ENCODE measurements at places on chromosomes 3 and 15.

DNA sequence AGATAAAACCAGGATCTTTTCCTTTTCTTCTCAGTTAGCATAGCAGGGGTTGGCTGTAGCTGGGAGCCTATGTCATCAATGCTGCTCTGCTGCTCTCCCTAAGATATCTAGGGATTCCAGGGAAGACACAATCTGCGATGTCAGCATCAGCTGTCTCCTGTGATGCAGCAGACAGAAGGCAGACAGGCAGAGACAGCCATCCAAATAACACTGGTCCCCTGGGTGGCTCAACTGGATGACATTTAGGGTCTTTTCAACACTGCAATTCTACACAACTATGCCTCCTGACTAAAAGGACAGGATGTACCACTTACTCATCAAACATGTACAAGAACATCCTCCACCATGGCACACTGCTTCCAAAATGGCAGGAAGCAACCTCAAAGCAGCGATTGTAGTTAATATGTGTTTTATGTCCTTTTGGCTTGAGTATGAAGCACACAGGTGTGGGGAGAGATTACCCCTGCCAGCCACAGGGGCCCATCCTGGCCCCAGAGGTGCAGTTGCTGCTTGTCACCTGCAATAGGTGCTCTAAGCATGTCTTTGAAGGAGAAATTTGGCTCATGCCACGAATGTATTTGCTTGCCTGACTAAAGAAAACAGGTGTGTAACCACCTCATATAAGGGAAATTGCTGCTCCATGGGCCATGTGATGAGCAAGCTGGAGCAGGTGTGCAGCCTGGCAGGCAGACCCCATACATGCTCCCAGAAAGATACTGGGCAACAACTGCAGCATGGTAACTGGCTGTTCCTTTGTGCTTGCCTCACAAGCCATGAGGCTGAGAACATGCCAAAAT lies 357.8 kb downstream of the VPS13C start:
- DNase-seq: no peak

- DNase-seq: peak; percentile 1
Observed at GRCh38 chr3:132726341-132726823, 4.2 kb upstream of the NPHP3 start.

DNA sequence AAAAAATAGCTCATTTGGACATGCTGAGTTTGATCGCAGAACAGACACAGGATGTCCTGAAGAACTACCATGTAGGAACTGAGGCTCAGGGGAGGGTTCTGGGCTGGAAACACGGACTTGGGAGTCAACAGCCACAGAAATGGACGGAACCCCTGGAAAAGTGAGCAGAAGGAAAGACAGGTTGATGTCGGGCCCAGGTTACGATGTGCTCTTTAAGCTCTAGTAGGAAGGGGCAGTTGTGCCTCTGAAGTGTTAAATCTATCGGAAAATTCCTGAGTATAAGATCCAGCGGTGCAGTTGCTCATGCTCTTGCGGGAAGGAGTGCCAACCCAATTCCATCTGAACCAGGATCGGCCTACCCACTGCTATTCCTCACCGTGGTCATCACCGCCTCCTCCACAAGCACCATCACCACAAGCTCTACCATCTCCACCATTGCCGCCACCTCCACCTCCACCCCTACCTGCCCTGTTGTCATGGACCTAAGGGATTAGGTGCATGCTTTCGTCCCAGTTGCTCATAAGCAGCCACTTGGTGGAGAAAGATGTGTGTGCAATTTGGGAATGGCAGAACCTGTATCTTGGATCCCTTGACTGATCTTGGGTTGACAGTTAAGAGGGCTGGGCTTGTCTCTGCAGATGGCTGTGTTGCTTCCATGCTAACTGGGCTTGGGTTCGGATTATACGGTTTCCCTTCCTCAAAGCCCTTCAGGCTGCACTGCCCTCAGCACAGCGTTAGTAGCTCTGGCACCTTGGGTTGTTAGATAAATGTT lies 108.5 kb downstream of the ASB7 start:
- no peak for DNase-seq

- DNase-seq: no peak
Observed at GRCh38 chr3:15041950-15042349, 23.2 kb downstream of the MRPS25 start.

- DNase-seq: no peak
Observed at GRCh38 chr3:24299246-24299805, 195.3 kb downstream of the THRB start.

GRCh38 chr15:89186803-89187202 lies 34.6 kb downstream of the RLBP1 start:
- DNase-seq: no peak

DNA sequence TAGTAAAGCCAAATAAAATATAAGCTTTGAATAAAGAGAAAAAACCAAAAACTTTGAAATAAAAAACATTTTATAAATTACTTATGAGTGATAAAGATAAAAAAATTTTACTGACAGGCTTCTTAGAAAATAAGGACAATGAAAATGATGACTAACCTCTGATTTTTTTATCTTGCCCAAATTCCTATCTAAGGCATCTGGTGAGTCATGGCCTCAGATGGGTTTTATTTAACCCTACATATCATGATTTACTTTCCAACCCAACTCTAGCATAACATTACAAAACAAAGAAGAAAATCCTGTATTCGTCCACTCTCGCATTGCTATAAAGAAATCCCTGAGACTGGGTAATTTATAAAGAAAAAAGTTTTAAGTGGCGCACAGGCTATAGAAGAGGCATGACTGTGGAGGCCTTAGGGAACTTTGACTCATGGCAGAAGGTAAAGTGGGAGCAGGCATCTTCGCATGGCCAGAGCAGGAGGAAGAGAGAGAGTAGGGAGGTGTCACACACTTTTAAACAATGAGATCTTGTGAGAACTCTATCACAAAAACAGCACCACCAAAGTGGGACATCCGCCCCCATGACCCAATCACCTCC lies 152.1 kb downstream of the NEK10 start:
- no peak for DNase-seq

DNA sequence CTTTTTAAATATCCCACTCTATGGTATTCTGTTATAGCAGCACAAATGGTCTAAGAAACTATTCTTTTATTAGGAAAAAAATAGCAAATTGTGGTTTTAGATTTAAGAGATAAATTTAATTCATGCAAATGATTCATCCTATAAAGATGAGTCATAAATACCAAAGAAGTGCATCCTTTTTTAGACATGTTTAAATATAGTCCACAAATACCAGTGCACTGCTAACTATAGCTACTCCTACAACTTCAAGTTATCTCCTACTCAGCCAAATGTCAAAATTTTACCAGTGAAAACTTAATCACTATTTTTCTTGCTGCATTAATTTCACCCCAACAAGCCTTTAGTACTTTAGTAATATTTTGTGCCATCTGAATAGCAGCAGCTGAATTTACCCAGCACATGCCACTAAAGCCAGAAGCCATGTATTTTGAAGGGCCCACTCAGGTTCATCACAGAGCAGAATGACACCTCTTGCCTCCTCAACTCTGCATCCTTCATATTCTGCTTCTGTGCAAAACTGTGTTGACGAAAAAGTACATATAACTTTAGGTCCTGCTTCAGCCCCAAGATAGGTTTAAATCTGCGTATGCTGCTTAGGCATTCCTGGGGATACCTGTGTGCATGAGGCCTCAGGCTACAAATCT lies 24.9 kb downstream of the CX3CR1 start:
- no peak for DNase-seq

DNA sequence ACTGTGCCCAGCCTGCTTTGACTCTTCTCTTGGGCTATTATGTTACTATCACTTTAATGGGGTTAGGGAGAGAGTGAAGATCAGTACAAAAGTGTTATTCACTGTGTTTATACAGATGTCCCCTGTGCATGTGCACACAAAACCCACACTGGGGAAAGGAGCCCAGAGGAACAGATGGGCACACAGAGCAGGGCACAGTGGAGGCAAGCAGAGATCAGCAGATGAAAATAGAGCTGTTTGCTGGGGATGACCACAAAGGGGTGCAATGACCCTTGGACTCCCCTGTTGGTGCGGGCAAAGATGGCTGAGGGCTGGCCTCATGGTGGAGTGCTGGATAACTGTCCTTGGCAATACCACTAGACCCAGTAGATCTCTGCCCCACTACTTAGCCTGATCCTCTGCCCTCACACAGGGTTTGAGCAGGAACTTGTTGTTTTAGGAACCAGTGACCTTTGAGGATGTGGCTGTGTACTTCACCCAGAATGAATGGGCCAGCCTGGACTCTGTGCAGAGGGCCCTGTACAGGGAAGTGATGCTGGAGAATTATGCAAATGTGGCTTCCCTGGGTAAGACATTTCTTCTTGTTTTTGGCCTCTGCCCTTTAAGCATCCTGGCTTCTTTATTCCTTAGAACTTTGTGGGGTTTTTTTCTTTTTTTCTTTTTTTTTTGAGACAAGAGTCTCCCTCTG lies 5.3 kb downstream of the ZNF620 start:
- no peak for DNase-seq

- no peak for DNase-seq
Observed at GRCh38 chr3:165196577-165197480, 645 bp upstream of the SLITRK3 start.

DNA sequence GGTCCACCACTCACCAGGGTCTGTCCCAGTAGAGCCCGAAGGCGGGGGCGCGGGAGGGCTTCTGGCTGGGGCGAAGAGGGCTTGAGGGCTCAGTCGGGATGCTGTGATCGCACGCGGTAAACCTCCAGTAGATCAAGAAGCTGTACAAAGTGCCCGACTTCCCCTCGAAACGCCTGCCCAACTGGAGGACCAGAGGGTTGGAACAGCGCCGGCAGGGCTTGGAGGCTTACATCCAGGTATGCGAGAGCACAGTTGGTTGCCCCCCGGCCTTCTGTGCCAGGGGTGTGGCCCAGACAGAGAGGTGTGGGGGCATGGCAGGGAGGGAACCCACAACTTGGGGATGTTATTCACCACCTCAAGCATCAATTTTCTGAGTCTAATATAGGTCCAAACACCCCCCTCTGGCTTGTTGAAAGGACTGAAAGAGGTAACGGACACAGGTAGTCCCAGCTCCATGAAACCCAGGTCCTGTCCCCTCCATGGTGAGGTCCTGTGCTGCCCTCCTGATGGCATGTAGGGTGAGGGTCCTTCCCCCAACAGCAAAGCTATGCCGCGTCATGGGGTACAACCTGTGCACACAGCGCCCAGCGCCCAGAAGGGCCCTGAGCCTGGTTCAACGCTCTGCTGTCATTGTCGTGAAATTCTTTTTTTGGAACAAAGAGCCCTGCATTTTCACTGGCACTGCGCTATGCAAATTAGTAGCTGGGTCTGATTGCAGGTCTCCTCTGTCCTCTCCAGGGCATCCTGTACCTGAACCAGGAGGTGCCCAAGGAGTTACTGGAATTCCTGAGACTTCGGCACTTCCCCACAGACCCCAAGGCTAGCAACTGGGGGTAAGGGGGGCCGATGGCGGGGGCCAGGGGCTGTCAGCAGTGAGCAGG lies 1.2 kb downstream of the SNX22 start:
- no peak for DNase-seq

DNA sequence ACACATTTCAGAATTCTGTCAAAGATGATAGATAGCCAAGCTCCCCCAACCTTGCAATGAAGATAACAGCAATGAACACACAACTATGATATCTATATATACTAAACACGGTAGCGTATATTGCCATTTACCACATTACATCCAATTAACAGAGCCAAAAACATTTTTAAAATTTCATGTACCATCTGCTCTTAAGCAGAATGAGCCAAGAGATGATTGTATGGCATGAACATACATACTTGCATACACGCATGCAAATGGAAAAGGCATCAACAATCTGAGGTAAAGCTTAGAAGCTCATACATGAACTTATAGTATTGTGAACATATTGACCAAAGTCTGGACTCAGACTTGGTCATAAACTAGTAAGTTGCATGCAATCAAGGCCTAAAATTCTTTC lies 712.9 kb upstream of the GOLIM4 start:
- no peak for DNase-seq

DNA sequence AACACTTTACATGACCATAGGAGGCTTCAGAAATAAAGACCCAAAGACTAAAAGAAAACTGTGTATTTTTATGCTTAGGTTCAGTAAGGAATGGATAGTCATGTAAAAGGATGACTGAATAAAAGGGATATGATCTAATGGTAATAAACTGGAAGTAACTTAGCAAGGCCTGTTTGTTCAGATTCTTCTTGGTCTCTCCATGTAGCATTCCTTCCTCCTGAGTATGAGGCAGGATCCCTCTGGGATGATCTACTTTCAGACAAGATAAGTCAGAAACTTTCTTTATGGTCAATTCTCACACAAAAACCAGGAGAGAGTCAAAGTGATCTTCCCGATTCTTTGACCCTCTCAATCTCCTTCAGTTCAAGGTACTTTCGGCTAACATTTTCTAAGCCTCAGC lies 340.8 kb upstream of the DCBLD2 start:
- DNase-seq: no peak

DNA sequence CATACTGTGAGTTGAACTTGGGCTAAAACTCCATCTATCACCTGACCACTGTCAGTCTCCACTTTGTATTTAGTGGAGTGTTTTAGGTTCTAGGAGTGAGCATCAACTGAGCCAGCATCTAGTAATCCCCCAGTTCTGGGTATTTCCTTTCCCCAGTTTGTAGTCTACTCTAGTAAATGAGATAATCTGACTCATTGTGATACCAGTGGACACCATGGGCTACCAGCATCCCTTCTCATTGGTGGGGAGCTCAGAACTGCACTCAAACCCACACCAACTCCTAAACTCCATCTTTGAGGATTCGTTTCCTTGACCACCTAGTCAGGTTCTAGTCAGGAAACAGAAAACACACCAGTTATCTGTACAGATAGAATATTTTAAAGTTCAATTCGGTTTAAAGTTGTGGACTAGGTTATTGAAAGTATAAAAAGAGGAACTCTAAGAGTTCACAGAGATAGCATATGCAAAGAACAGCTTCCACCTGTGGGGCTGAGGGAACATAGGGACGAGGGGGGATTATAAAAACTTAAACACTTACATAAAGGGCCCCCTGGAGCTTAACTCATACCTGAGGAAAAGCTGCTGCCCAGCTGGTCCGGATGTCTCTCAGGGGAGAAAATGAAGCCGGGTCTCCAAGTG lies 36.0 kb downstream of the LEO1 start:
- no peak for DNase-seq

DNA sequence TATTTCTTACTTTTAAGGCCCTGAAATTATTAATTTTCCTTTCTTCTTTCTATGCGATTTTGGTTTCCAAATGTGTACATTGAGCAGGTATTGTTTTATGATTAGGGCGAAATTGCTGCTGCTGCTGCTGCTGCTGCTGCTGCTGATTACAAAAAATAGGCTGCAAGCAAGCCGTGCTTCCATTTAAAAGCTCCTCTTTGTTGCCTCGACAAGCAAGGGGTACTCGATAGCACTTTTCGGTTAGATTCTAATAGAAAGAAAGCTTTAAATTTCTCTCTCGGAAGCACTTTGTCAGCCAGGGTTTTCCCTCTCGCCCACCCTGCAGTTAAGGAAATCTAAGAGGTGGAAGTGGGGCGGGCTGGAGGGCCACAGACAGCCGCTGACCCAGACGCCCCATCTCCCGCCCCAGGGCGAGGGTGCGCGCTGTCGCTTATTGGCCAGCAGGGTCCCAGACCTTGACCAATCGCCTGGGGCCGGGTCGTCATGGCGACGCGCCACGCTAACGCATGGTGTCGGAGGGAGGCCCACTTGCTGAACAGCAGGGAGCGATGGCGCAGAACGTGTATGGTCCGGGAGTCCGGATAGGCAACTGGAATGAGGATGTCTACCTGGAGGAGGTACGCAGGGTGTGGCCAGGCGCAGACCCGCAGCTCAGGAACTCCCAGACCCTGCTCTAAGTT lies at the start of gene CFAP161:
CFAP161 (plus strand) TSS at position 489 of the 680 bp plus-strand sequence; CDS start at position 549, 60 bp downstream.
- DNase-seq: no peak

GRCh38 chr15:29936353-29937049 lies 114.2 kb upstream of the TJP1 start:
- no peak for DNase-seq
